ENCODE measurements at places on chromosomes 6 and 20.
A peak's percentile ranks its signal among the peaks of the same experiment; 100 is the strongest.

- no peak for ATAC-seq
These were observed 16.1 kb downstream of the TP53INP2 start for GRCh38 chr20:34720266-34720665.

DNA sequence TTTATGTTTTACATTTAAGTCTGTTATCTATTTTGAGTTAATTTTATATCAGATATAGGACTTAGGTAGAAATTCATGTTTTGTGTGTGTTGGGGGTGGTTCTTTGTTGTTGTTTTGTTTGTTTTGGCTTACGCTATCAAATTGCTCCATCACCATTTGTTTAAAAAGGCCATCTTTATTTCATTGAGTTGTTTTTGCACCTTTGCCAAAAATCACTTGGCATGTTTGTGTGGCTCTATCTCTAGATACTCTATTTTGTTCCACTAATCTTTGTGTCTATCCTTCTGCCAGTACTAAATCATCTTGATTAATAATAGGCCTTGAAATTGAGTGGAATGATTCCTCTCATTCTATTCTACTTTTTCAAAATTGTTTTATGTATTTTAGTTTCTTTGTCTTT lies 7.4 kb downstream of the CYP39A1 start:
- no peak for ATAC-seq

DNA sequence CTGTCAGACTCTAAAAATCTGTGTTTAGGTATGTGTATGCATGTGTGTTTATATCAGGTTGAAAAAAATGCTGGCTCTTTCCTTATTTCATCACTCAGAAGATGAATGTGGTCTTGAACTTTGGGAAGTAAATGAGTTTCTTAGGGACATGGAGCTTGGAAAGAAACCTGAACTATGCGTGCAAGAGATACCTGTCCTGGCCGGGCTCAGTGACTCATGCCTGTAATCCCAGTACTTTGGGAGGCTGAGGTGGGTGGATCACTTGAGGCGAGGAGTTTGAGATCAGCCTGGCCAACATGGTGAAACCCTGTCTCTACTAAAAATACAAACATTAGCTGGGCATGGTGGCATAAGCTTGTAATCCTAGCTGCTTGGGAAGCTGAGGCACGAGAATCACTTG lies 4.4 kb upstream of the GLP1R start:
- ATAC-seq = no peak

DNA sequence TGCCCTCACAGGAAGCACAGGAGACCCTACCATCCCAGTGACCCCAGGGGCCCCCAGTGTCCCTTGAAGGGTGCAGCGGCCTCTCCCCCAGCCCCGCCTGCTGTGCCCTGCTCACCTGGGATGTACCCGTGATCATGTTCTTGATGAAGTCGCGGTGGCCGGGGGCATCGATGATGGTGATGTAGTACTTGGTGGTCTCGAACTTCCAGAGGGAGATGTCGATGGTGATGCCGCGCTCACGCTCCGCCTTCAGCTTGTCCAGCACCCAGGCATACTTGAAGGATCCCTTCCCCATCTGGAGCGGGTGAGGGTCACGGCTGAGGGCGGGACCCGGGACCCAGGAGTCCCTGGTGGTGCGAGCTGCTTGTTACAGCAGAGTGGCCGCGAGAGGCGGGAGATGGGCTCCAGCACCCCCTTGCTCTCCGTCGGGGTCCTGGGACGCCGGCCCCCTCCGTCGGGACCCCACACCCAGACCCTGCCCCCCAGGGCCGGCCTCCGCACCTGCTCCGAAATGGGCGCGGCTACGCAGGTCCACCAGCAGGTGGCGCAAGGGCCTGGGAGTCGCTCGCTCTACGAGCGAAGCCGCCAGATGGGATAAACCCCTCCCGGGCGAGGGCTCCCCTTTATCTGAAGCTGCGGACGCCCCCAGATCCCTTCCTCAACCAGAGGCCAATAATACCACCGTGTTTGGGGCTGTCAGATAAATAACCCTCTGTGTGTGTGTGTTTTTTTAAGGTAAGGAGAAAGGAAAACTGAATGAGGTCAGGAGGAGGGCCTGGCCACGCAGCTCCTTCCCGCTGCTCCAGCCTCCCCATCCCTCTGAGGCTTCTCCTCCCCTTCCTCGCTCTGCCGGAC lies 2.9 kb downstream of the EEF1A2 start:
- ATAC-seq = peak; percentile 73

DNA sequence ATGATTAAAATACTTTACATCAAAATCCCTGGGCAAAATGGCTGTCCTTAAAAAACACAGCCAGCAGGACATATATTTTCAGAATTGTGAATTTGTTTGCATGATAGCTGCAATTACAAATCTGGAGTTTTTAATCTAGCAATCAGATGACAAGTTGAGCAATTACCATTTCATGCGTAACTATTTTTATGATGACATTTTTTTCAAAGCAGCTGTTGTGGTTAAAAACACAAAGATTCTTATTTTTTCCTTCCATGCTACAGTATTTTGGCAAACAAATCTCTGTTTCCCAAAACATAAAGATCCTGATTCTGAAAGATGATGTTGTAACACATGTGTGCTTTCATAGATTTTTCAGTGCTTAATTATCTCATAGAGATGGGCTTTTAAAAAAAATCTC lies 90.2 kb downstream of the PHACTR1 start:
- no peak for ATAC-seq

- no peak for ATAC-seq
These were observed 354.2 kb upstream of the SULF2 start for GRCh38 chr20:48139262-48140041.

DNA sequence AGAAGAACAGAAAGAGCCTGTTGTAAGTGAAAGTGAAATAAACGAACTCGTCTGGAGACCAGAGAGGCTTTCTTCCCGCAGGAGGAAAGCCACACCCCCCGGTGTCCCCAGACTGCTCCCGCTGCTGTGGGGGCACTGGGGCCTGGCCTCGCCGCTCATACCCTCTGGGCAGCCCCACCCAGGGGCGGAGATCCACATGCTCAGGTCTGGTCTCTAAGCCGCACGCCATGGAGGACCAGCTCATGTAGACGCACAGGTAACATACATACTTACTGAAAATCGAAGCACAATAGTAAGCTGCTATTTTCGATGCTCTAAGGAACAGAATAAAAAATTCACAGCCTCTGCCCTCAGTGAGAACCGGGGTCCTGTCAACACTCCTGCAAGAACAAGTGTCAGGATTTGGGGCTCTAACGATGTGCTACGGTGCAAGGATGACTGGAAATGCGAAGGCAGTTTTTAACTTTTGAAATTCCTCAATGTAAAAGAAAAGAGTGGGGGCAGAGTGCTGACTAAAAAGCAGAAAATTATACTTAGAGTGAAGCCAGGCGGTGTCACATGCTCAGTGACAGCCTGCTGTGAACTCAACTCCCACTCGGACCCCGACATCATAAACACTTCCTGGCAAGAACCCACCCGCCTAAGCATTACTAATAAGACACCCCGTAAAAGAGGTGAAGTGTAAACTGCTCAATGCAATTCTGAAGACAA lies 110.5 kb downstream of the IRF4 start:
- no peak for ATAC-seq

DNA sequence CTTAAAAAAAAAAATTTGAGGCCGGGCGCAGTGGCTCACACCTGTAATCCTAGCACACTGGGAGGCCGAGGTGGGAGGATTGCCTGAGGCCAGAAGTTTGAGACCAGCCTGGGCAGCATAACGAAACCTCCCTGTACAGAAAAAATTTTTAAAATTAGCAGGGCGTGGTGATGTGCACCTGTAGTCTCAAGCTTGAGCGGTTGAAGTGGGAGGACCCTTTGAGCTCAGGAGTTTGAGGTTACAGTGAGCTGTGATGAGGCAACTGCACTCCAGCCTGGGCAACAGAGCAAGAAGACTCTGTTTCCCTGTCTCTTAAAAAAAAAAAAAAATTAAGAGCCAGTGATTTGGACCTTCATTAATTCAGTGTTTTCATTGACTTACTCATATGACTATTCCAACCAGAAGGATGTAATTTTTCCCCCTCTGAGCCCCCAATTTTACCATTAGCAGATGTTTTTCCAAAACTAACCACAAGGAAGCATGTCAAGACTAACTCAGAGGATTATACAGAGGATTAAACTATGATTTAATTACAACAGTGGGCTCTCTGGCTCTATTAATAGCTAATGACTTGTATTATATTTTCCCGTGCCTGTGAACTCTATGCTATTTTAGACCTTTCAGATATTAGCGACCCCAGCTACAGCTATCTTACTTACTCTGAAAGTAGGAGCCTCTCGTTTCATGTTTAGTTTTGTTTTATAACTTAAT lies 75.1 kb downstream of the ARID1B start:
- no peak for ATAC-seq

DNA sequence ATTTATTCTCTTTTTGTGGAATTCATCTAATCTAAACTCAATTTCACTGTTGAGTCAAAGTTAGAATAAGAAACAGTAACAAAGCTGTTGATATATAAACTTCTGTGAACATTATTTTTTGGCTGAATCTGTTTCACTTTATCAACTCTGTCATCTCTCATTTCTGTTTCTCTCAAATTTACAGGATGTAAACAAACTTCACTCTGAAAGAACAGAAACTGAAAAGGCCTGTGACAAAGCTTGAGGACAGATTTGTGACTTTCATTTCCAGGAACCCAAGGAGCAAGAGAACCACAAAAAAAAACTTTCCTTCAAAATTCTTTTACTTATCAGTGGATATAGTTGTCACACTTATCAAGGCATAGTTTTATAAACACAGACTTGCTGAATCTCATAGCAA lies 447.9 kb upstream of the OPRM1 start:
- no peak for ATAC-seq

DNA sequence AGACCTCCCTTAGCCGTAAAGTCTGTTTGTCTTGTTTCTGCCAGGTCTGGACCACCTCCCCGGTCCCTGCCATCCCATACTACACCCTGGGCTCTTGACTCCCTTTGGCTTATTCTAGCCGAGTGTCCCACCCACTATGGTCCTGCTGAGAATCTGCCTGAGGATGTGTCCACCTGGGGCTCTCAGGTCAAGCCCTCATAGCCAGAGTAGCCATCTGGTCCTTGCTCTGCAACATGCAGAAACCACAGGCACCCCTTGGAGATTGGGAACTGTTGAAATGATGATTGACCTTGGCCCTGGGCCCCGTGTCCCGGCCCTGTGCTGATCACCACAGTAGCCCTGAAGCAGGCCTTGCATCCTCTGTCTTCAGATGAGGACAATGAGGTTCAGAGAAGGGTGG lies 44.0 kb downstream of the VSTM2L start:
- ATAC-seq = no peak

DNA sequence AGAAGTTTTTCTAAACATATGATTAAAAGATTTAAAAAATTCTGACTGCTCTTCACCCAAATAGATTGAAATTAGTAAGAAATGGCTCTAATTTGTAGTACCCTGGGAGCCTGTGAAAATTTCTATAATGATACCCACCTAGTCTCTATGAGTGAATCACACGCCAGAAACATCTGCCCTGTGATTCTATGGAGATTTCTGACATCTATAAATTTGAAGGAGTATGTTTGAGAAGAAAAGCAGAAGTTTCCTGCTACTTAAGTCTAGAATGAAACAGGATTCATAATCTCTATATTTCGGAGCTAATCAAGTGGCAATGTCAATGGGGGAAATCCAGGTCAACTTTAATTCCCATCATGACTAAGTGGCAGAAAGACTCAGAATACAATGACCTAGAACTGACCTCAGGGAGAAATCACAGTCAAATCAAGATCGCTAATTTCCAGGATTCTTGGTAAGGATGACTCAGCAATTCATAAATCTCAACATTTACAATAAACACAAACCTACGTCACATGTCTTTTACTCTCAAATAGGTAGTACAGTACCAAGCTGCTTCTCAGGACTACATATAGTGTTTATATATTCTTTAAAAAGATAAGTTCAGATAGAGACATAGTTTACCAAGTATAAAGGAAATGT lies 186.2 kb upstream of the TNFAIP3 start:
- peak; percentile 22 for ATAC-seq

GRCh38 chr20:54058420-54059139 lies 11.8 kb downstream of the BCAS1 start:
- no peak for ATAC-seq

GRCh38 chr20:13231031-13231752 lies 10.1 kb downstream of the ISM1 start:
- peak; percentile 99 for ATAC-seq

DNA sequence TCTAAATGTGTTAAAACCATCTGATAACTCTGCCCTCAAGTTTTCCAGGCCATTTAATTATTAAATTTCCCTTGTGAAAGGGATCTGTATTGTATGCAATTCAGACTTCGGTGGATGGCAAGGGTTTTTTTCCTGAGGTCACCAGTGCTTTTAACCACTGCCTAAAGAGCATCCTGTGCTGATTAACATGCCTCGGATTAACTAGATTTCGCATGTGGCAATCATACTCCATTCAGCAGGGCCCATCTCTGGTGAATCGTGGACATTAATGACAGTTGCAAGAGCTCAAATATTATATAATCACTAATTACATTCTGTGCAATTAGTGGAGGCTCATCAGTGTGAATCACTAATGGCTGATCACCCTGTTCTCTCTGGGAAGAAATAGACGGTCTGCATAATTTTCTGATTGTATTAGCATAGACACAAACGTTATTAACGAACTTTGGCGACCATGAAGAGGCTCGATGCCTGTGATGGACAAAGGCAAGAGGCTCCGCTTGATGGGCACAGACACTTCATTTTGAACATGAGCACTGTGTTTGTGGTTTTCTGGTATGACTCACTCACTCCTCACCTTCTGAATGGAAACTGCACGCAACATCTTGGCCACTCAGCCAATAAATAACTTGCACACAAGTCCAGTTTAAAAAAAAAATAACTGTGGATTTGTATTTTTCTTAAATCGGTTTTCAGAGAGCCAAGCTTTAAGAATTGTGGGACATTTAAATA lies 31.4 kb downstream of the LINC00237 start:
- ATAC-seq = no peak

GRCh38 chr20:3760655-3761348 lies 6.8 kb downstream of the ADISSP start:
- no peak for ATAC-seq

DNA sequence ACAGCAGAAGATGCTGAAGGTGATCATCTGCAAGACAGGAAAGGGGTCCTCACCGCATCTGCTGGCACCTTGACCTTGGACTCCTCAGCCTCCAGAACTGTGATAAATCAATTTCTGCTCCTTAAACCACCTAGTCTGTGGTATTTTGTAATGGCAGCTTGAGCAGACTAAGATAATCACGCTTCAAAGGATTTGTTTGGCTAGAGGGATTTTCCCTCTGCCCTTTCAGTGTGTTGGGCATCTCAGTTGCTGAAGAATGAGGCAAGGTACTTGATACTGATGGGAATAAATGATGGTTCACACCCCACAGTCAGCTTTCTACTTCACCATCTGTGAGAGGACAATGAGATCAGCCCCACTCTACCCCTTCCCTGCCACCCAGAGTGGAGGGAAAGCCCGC lies 60.2 kb downstream of the ADAT2 start:
- ATAC-seq = no peak

DNA sequence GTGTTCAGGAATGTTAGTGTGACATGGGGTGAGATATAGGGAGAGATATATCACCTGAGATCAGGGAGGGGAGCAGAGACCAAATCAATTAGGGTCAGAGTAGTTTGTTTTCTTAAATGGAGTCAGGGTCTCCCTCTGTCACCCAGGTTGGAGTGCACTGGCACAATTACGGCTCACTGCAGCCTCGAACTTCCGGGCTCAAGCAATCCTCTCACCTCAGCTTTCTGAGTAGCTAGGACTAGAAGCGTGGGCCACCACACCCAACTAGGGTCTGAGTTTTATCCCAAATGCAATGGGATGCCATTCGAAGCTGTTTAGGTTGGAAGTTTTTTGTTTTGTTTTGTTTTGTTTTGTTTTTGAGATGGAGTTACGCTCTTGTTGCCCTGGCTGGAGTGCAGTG lies 3.1 kb upstream of the NCOA3 start:
- no peak for ATAC-seq

GRCh38 chr6:35385457-35386202 lies 43.3 kb downstream of the PPARD start:
- ATAC-seq = peak; percentile 95
